Osteoblast (primary cell): ENCODE measurements at places on chromosomes 11 and 22. TPM values are rescaled to one million over a fixed set of nuclear protein-coding genes. Genes with fewer than 3 reads are reported as not detected.

Gene HTR3A
- total RNA-seq = not detected in 2 replicates

DNA sequence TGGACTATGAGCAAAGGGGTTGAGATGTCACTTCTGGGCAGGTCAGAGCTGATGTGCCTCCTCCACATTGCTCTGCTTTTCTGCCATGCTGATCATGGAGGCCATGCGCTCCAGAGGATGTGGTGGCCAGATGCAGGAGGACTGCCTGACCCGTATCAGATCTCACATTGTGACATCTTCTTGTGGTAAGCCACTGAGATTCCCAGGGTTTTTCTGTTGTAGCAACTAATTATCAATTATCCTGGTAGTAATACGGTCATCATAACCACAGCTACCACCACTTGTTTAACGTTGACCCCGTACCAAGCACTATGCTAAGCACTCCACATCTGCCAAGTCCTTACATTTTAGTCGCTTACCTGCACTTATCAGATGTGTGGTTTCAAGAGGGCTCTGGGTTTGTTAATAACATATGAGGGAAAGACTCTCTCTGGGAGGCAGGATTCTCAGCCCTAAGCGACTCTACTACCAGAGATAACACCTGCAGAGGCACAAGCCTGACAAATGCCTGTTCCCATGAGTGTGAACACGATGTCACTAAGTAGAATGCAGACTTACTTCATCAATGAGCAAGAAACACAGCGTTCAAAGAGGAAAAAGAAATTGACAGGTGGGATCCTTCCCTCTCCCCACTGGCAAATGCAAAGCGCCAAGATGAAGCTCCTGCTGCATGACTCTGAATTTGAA lies 63.6 kb upstream of the TIMP3 start:
- DNase-seq = no peak

DNA sequence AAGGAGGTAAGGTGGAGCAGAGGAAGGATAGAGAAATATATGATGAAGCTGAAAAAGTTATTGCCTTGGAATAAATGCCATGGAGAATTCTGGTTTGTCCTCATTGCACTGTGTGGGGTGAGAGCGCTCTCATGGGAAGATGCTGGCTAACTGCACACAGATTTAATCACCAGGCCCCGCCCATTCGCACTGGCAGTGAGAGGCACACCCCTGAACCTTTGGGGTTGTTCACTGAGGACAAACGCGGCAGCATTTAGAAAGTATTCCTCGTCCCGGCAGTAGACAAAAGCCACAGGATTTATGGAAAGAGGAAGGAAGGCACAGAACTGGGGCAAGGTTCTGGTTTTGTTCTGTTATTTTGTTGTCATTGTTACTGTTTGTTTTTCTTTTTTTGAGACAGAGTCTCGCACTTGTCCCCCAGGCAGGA lies 70.2 kb downstream of the MED15 start:
- peak; percentile 78 for DNase-seq

Gene ZPR1
- total RNA-seq = 27.1 and 36.2 TPM in 2 replicates

DNA sequence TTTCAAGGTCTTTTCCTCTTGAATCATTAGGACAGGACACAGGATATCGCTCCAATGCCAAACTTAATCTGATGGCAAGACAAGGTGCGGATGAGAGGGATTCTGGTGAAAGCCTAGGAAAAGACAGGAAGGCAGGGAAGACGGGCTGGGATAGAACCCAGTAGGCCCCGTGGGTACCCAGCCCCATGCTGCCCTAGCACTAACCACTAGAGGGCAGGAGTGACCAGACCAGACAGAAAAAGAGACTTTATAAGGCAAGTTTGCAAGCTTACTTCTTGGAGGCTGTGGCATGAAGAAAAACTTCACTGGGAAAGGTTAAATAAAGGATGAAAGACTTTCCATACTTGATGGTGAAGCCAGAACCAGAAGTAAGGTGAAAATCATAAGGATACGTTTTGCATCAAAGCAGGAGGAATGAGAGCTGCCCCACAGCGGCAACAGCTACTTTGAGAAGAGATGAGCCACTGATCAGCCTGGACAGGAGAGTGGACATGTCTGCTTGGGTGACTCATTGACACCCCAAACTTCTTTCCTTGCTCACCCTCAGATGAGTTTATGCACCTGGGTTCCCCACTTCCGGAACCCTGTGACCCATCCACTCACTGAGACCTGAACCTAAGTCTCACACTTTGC lies 39.8 kb downstream of the SYN3 start:
- DNase-seq = peak; percentile 88

Gene UPK2
- not detected in 2 replicates for total RNA-seq

- no peak for DNase-seq
These were observed 8.5 kb downstream of the MYRF start for GRCh38 chr11:61760946-61761345.

Gene PKNOX2
- total RNA-seq = under 0.01 and 1.2 TPM in 2 replicates

Gene SLC22A6
- total RNA-seq = not detected in 2 replicates

Gene DMC1
- total RNA-seq = 2.7 and 3.3 TPM in 2 replicates

Gene DDX25
- under 0.01 TPM in 1 of 2 replicates, not detected in the other for total RNA-seq
